ENCODE measurements at places on chromosomes 1 and 21.

GRCh38 chr1:110554871-110555801 is 36.2 kb upstream of the KCNA10 start:
- DNase-seq: peak; percentile 50

- no peak for DNase-seq
These were observed 65.5 kb upstream of the SLC45A1 start for GRCh38 chr1:8252266-8252951.

DNA sequence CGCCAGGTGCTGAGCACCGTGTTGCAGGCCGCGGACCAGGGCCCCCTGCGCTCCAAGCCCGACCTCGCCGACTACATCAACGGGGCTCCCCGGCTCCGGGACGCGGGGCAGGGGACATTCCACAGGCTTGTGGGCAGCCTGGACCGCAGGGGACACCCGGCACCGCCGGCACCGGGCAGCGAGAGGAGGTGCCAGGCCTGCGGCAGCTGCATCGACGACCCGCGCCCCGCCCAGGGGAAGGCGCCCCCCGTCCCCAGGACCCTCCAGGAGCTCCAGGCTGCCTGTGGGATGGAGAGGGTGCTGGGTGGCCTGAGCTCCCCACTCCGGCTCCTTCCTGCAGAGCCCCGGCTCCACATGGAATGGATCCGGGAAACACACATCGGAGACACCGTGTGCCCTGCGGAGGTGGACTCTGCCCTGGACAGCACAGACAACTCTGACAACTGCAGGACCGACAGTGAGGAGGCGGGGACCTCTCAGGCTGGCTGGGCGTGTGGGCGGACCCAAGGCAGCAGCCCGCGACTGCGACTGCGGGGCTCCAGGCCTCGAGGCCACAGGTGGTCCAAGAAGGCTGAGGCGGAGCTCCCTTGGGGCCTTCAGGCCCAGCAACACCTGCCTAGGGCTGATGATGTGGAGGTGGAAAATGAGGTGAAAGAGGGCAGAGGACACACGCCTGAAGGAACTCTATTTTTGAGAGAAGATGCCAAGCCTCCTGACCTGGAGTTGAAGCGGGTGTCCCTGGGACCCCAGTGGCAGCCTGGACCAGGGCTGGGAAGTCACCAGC is 22.8 kb downstream of the KIAA1614 start:
- no peak for DNase-seq

- DNase-seq: no peak
These were observed 1359.0 kb upstream of the ADGRL4 start for GRCh38 chr1:80365359-80366021.

GRCh38 chr1:6546326-6546725 is 8.0 kb downstream of the NOL9 start:
- peak; percentile 25 for DNase-seq
